ENCODE measurements at places on chromosomes 1 and 21.

GRCh38 chr1:175168782-175169181 lies 23.8 kb downstream of the KIAA0040 start:
- DNase-seq, result no peak

- no peak for DNase-seq
Observed at GRCh38 chr1:178612261-178612660, 99.4 kb downstream of the TEX35 start.

- DNase-seq, result no peak
Observed at GRCh38 chr1:116234429-116234828, 123.2 kb downstream of the MAB21L3 start.

GRCh38 chr1:232186931-232187330 lies 443.0 kb downstream of the SIPA1L2 start:
- no peak for DNase-seq

- DNase-seq, result no peak
Observed at GRCh38 chr1:9249534-9250410, 15.2 kb downstream of the H6PD start.

DNA sequence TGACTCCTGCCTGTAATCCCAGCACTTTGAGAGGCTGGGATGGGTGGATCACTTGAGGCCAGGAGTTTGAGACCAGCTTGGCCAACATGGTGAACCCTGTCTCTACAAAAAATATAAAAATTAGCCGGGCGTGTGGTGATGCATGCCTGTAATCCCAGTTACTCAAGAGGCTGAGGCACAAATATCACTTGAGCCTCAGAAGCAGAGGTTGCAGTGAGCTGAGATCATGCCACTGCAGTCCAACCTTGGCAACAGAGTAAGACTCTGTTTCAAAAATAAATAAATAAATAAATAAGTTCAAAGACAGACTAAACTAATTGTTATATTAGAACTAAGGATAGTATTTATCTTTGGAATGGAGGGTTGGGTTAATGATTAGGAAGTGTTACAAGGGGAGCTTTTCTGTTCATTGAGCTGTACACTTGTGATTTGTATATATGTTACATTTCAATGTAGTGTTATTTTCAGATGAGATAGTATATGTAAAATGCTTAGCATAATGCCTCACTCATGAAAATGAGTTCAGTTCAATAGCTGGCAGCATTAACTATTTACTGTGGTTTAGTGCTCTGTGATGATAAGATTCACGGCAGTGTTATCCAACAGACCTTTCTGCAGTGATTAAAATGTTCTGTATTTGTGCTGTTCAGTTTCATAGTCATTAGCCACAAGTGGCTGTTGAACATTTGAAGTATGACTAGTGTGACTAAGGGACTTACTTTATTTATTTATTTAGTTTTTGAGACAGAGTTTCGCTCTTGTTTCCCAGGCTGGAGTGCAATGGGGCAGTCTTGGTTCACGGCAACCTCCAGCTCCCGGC lies 47.7 kb downstream of the OSBPL9 start:
- DNase-seq, result no peak

- DNase-seq, result no peak
Observed at GRCh38 chr1:26913754-26914619, at the start of gene NR0B2. Gene NR0B2 (minus strand): TSS chr1:26913975. CDS start chr1:26913940, 35 bp downstream.

DNA sequence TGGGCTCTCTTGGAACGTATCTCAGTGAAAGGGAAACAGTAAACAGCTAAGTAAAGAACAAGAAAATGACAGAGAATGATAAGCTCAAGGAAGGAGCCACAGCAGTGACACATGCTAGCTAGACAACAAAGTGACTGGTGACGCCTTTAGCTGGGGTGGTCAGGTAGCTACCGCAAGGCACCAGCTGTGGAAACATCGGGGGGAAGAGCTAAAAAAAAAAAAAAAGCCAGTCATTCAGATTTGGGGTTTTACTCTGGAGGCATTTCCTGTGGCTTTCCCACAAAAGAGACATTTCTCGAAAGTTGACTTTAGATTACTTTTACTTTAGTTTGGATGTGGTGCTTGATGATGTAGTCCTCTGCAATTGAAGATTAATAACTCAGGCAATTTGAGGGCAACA lies 2.1 kb downstream of the FHAD1 start:
- DNase-seq, result peak; percentile 35

DNA sequence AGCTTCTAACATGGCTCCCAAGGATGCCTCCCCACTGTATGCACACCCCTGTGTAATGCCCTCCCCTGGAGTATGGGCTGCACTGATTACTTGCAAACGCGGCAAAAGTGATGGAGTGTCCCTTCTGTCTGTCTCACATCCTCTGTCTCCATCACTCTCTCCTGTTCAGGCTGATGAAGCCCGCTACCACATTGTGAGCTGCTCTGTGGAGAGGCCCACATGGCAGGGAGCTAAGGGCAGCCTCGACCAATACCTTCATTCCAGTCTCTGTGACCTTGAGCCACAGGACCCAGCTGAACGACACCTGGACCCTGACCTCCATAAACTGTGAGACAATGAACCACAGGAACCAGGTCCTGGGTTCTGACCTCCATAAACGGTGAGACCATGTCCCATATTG lies 154.1 kb upstream of the ETV3 start:
- DNase-seq, result no peak

DNA sequence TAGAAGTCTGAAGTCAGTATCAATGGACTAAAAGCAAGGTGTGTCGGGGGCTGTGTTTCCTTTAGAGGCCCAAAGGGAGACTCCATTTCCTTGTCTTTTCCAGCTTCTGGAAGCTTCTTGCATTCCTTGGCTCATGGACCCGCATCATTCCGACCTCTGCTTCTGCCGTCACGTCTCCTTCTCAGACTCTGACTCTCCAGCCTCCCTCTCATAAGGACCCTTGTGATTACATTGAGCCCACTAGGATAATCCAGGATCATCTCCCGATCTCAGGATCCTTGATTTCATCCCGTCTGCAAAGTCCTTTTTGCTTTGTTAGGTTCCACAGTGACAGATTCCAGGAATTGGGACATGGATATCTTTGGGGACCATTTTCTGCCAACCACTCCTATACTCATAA lies 265.8 kb upstream of the CSF3R start:
- no peak for DNase-seq

DNA sequence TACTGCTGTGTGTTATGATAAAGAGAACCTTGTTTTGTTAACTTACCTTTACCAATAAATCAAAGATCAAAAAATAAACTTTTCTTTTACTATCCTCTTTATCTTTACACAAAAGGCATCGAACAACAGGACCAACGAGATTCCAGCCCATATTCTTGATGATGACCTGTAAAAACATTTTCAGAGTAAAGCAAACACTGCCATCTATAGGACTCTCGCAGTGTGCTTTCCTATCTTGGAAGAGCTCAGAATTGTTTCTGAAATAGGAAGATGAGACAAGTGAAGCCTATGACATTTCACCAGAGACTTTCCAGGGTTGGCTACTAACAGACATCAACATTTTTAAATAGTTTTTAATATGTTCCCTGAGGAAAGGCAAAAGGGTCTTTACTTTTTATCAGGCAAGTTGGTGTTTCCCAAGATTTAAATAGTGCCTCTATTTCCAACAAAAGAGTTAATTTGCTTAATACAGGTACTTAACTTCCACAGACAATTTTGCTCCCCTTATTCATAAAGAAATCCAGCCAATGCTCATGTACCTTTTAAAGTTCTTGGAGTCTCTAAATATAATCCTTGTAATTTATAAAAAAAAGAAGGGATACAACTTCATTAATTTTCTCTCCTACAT lies 7.3 kb downstream of the GLMN start:
- DNase-seq, result no peak

- DNase-seq, result no peak
Observed at GRCh38 chr1:200338451-200338850, 71.4 kb downstream of the ZNF281 start.

DNA sequence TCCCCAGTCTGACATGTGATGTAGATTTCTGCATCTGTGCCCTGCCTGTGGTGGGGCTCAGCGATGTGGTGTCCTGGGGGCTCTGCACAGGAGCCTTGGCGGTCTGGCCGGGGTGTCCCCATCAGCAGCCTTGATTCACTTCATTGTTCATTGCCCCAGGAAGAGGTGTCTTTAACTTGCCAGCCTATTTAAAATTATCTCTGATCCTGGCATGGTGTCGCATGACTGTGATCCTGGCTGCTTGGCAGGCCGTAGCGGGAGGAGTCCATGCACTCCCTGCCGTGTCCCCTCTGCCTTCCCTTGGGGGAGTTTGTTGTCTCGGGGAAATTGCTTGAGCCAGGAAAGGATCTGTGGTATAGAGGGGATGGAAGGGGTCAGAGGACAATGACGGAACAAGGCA lies 59.9 kb downstream of the TRIM11 start:
- no peak for DNase-seq

- no peak for DNase-seq
Observed at GRCh38 chr1:91283421-91283726, 121.3 kb downstream of the HFM1 start.

- no peak for DNase-seq
Observed at GRCh38 chr21:40640266-40640789, 206.6 kb downstream of the DSCAM start.

DNA sequence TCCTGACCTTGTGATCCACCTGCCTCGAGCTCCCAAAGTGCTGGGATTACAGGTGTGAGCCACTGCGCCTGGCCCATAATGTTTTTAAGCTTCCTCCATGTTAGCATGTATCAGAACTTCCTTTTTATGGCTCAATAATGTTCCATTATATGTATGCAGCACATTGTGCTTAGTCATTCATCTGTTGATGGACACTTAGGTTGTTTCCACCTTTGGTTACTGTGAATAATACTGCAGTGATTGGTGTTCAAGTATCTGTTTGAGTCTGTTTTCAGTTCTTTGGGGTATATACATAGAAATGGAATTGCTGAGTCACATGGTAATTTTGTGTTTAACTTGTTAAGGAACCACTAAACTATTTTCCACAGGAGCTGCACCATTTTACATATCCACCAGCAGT lies 17.7 kb downstream of the CMPK1 start:
- no peak for DNase-seq

DNA sequence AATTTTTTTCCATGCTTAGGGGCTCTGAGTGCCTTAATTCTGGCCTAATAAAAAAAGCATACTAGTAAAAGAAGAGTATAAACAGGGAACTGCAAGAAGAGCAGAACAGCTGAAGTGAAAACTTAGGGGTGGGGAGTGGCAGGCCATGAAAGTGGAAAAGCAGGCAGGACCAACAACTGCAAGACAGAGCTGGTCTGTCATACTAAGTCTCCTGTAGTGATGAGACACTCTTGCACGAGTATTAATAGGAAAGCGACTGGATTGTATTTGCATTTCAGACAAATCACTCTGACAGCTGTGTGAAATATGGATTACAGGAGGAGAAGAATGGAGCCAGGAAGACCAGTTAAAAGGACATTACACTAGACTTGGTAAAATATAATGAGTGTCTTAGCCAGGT lies 449.9 kb downstream of the NUF2 start:
- DNase-seq, result no peak

GRCh38 chr21:35222021-35222420 lies 172.9 kb upstream of the RUNX1 start:
- DNase-seq, result no peak

DNA sequence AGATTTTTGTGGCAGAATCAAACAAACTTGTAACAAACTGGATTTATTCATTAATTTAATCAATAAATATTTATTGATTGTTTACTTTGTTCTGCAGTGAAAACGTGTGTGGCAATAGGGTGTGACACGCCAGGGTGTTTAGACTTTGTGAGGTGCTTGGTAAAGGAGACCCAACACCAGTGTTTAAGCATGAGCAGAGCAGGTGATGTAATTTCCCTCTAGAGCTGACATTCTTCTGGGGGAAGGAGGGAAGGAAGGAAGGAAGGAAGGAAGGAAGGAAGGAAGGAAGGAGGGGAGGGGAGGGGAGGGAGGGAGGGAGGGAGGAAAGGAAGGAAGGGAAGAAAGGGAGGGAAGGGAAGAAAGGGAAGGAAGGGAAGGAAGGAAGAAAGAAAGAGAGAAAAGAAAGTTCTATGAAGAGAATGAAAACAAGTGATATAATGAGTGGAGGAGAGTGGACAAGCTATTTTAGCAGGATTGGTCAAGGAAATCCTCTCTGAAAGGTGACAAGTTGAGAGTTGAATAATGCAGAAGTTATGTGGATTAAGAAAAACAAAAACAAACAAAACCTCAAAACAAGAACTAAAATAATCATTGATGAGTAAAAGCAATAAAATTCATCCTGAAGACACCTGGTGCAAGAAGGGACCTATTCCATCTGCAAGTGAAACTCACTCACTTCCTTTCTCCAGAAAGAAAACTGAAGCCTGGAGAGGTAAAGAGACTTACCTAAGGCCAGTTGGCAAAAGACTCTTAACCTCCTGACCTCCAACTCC lies 60.8 kb downstream of the TSEN15 start:
- no peak for DNase-seq

DNA sequence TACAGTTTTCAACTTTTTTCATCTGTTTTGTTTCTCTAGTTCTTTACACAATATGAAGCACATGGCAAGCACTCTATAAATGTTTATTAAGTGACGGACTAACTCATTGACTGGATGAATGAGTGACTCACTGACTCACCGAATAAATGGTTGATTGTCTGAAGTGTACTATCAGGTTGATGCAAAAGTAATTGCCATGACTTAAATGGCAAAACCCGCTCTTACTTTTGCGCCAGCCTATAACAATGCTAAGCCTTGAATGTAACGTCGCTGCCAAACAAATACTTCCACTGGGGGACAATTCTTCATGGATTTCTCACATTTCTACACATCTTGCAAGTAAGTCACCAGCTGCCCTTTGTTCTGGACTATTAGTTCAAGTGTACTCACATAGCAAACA lies 109.0 kb upstream of the KCTD3 start:
- no peak for DNase-seq

DNA sequence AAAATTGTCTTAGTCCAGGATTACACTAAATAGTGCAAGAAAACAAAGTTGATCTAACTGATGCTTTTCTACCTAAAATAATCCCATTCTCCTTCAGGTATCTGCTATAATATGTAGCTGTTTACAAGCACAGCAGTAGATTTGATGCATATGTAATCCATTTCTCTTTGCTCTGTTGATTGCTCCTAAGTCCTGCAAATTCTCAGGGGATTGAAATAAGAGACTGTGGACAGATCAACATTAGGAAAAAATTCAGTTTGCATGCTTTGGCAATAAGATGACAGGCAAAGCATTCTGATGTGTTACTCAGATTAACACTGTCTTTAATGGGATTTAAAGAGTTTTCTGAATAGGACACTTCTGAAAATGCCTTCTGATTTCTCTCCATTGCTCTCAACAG lies 34.7 kb downstream of the RNF11 start:
- no peak for DNase-seq

DNA sequence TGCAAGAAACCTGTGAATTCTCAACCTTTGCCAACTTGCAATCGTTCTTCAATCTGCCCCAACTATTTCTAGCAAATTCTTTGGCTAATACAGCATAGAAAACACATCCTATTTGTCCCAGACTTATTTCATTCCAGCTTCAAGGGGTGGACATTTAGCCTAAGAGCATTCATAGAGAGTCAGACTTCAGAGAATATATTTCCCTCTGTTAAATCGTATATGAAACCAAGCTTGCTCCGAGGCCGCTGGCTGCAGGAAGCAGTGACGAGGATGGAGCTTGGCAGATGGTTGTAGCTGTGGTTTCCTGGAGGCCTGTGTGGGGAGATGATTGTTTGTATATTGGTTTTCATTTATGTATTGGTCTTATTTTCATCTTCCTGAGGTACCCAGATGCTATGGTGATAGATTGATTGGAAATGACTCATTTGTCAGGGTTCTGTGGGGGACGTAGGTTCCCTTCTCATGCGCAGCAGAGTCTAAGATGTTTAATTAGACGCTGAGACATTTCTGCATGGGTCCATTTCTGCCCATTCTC lies 26.1 kb downstream of the MAN1C1 start:
- peak; percentile 60 for DNase-seq

- no peak for DNase-seq
Observed at GRCh38 chr1:215166886-215167285, 84.3 kb downstream of the KCNK2 start.
